IMR-90 (cell line): ENCODE measurements at places on chromosomes 5 and 9. TPM values are rescaled to one million over a fixed set of nuclear protein-coding genes. Genes with fewer than 3 reads are reported as not detected.
A peak's percentile ranks its signal among the peaks of the same experiment; 100 is the strongest.

- no peak for DNase-seq
These were observed 6.6 kb downstream of the PTGES start for GRCh38 chr9:129746092-129746777.

DOCK2 gene
- 1.4 and 3.0 TPM in 2 replicates for total RNA-seq

SLC6A3 gene
- not detected in 2 replicates for total RNA-seq

DNA sequence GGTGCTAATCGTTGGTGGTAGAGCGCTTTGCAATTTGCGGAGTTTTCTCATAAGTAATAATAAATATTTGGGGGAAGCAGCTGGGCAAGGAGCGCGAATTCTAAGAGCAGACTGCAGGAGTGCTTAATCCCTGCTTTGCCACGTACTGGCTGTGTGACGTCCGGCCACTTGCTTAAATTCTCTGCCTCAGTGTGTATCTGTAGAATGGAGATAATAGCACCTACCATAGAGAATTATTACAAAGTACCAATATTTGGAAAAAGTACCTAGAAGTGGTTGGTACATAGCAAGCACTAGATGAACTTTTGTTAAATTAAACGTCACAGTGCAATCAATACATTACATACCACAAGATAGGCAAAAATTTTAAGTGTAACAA lies 598 bp upstream of the TMED7 start:
- peak; percentile 62 for DNase-seq

- DNase-seq, result no peak
These were observed 42.6 kb downstream of the PRDM6 start for GRCh38 chr5:123131551-123132204.

GRCh38 chr5:95808013-95808685 lies 14.4 kb downstream of the GLRX start:
- no peak for DNase-seq

DNA sequence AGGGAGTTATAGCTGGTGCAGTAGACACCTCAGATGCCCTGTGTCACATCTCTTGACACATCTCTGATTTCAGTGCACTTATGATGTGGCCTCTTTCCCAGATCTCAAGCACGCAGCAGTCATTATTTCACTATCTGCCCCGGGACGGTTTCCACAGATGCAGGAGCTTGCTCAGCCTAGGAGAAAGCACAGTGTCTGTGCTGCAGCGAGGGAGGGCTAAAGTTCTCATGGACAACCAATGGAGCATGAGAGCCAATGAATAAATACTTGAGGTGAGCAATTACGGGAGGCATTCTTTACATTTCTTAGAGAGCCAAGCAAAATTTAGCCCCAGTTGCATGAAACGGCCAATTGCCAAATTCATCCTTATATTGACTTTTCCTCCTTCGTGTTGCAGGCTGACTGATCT lies 7.4 kb upstream of the MOB3B start:
- DNase-seq, result no peak

LHFPL2 gene
- 11.1 and 11.3 TPM in 2 replicates for total RNA-seq

DNA sequence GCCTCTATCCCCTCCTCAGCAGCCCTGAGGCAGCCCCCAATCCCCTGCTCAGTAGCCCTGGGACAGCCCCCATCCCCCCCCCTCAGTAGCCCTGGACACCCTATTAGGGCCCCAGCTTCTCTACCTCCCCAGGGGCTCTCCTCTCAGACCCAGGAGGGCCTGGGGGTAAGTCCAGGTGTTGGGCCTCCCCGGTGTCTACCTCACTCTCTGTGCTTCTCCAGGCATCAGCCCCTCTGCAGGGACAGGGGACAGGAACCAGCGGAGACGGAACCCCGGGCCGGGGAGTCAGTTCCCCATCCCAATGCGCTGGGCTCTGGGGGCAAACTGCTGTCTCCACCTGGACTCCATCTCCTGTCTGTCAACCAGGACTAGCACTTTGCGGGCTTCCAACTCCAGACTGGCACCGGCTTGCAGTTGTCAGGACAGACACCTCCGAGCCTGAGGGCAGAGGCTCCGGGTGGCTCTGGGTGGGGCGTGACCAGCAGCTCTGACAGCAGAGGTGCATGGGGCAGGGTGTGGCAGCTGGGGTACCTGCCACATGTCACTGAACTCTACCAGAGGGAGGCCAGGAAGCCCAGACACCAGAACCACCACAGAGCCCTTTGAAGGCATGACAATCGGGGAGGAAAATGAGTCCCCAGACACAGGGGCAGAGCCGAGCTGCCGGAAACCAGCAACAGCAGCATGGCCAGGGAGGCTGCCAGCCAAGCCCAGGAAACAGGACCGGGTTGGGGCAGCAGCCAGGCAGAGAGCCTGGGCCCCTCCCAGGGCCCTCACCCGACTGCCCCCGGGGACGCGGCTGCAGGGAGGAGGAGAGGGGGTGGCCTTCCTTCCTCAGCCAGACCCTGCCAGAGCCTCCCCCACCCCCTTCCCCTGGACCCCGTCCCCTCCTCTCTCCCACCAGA lies 17.7 kb upstream of the UBAC1 start:
- DNase-seq, result no peak

GRCh38 chr5:38845526-38846378 lies at the start of gene OSMR:
Gene OSMR (plus strand): TSS chr5:38846012. CDS start chr5:38869045, 23,033 bp downstream.
- peak; percentile 98 for DNase-seq

DNA sequence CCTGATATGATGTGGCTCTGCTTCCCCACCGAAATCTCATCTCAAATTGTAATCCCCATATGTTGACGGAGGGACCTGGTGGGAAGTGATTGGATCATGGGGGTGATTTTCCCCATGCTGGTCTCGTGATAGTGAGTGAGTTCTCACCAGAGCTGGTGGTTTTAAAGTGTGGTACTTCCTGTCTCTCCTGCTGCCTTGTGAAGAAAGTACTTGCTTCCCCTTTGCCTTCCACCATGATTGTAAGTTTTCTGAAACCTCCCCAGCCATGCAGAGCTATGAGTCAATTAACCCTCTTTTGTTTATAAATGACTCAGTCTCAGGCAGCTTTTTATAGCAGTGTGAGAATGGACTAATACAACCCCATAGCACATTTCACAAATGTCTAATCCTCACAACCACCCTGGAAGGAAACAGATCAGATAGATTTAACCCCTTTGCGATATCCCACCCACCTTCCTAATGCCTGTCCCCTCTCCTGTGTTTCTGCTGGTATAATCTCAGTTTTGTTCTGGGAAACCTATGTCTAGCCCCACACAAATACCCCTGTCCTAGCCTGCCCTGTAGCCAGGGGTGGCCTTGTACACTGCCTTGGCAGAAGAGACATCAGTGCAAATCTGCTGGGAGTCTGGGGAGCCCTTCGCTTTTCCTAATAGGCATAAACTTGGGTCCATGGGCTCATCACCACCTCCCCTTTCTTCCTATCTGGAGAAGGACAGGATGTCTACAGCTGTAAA lies 157.0 kb upstream of the RAI14 start:
- peak; percentile 90 for DNase-seq

DNA sequence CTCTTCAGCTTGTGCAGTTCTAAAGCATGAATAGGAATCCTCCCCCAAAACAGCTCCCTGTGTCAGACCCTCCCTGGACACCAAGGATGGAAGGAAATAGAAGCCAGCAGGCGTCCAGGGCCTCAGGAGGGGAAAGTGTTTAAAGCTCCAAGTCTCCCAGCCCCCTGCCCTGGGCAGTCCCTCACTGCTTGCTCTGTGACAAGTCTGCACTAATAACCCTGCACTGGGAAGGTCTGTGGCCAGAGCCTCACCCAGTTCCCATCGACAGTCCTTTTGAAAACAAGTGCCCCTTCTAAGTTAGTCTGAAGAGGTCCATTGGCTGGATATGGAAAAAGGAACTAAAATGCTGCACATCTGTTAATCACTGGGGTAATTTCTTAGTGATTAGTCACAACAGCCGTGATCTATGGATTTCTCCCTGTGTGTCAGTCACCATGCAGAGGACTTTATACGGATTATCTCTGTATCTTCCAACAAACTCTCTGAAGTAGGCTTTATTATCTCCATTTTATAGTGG lies 195.3 kb downstream of the FBXL7 start:
- DNase-seq, result peak; percentile 50

- no peak for DNase-seq
These were observed 81.4 kb downstream of the USP20 start for GRCh38 chr9:129916707-129917106.

DNA sequence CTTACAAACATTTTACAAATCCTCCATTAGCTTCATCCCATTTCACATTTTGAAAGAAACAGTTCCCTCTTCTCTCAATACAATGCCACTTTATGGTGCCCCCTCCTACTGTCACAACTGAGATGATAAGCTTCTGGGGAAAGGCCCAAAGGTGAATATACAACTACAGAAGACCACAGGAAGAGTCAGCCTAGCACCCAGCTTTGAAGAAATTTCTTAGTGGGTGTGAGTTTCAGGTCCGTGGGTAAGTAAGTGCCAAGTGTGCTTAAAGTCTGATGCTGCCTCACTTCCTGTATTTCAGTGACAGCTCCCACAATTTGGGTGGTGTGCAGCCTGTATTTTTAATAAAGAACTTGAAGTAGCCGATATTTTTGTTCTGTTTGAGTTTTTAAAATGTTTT lies 68.1 kb downstream of the ARHGEF28 start:
- no peak for DNase-seq

TUBB4B gene
- total RNA-seq, result 236 and 237 TPM in 2 replicates

GRCh38 chr9:131764568-131764967 lies 24.7 kb upstream of the RAPGEF1 start:
- no peak for DNase-seq

DNA sequence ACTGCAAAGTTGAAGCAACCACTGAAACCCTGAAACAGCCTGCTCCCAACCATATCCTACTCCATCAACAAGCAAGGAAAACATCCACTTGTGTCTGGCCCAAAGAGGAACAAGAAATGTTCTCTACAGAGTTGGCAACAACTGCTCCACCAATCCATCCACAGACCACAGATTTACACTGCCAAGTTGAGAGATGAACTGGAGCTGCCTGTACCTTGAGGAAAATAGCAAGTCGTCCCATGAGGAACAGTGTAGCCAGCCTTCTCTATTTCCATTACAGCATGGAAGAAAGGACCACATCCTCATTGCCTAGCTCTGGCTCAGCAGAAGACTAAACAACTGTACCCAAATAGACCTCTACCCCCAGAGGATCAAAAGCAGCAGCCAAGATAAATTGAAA lies 60.4 kb downstream of the DEPDC1B start:
- DNase-seq, result no peak

DNA sequence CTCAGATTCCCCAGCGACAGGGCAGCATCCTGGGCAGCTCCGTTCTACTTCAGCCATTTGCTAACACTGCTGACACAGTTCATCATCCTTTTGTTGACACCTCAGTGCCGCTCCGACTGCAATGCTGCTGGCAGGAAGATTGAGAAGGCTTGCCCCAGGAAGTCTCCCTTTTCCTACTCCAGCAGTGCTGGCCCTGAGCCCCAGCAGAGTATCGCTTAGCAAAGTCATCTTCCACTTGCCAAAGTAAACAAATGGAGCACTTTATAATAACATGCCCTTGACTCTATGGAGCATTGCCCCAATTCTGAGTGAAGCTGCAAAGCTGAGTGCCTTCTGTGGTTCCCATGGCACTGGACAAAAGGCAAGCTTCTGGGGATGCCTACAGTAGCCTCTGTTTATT lies 32.2 kb downstream of the PRLR start:
- DNase-seq, result peak; percentile 37

GRCh38 chr5:145811834-145812625 lies 23.1 kb downstream of the PRELID2 start:
- peak; percentile 48 for DNase-seq

SLC12A7 gene
- total RNA-seq, result 3.0 and 3.3 TPM in 2 replicates

FOXI1 gene
- not detected in 2 replicates for total RNA-seq

GRCh38 chr5:90967443-90967842 lies 408.8 kb downstream of the ADGRV1 start:
- DNase-seq, result no peak

SV2C gene
- not detected in 2 replicates for total RNA-seq

DNA sequence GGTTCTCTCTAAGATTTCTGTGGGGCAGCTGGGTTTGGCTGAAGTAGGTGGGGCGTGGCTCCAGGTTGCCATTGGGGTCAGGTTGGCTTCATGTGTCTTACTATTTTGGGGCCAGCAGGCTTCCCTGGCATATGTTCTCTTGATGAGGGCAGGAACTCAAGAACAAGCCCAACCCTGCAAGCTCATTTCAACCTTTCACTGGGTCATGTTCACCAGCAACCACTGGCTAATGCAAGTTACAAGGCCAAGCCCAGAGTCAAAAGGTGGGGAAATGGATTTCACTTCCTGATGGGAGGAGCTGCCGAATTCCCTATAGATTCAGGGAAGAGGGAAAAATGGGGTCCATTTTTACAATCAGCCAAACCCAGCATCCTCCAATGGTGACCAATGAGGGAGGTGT lies 34.0 kb upstream of the HAND1 start:
- no peak for DNase-seq

- DNase-seq, result peak; percentile 72
These were observed 232.1 kb upstream of the PIK3R1 start for GRCh38 chr5:67983251-67984110.

GRCh38 chr5:165231821-165232508 lies 1726.5 kb downstream of the MAT2B start:
- no peak for DNase-seq

DNA sequence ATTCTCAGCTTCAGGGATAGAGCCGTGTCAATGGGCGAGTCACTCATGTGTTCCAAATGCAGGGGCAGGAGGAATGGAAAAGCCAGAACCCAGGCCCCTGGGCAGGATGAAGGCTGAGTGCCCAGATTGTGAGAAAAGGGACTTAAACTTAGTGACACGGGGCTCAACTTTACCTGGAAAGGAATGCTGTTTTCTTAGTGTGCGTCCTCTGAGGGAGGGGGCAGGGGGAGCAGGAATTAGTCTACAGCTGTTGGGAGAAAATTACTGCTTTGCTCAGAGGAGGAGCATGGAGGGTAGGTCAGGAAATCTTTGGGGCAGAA lies 14.6 kb downstream of the HK3 start:
- DNase-seq, result no peak

- no peak for DNase-seq
These were observed 347.1 kb downstream of the ARHGEF28 start for GRCh38 chr5:73973135-73973534.

MEIKIN gene
- not detected in 2 replicates for total RNA-seq

DNA sequence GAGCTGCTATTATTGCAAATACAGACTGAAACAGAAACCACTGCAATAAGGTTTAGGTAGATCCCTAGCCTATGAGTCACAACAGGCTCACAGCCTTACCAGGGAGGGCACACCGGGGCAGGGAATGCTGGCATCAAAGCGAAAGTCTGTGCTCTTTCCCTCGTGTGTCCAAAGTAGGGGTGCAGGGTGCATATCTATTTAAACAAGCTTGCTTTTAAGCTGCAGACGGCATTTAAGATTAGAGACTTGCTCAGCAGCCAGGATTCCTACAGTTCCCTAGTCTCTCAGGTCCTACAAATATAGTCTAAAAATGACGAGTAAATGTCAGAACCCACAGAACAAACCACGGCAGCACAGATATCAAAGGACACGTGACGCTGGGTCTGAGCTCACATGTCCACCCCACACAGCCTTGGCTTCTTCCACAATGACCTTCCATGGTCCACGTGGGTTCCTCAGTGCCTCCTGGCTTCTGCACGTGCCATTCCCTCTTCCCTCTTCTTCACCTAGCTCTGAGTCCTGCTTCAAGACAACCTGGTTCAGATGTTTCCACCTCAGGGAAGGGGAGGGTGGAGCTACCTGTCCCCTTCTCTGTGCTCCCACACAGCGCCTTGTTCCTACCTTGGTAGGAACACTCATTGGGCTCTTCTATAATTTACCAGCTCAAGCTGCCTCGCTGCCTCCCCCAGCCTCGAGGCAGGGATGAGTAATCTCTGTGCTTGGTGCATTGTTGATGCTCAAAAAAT lies 193.2 kb downstream of the MAPKAP1 start:
- DNase-seq, result peak; percentile 81

NTRK2 gene
- under 0.01 TPM in 1 of 2 replicates, not detected in the other for total RNA-seq
